Thyroid gland (tissue), 4 donors: ENCODE measurements at places on chromosomes 4 and X.

DNA sequence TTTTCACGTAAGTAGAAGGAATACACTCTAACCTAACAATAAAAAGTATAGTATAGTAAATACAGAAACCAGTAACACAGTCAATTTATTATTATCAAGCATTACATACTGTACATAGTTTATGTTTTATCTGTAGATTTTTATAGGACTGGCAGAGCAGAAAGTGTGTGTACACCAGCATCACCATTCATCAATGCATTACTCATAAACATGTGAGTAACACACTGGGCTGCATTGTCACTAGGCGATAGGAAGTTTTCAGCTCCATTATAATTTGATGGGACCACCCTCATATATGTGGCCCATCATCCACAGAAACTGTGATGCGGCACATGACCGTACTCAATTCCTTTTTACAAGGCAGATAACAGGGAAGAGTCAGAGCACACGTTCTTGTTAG is 137.8 kb upstream of the RBPJ start:
- DNase-seq: no peak

GRCh38 chr4:158025131-158025530 is 147.7 kb downstream of the GASK1B start:
- no peak for DNase-seq

GRCh38 chr4:183830438-183830985 is 74.6 kb upstream of the STOX2 start:
- DNase-seq: peak; percentile 17

DNA sequence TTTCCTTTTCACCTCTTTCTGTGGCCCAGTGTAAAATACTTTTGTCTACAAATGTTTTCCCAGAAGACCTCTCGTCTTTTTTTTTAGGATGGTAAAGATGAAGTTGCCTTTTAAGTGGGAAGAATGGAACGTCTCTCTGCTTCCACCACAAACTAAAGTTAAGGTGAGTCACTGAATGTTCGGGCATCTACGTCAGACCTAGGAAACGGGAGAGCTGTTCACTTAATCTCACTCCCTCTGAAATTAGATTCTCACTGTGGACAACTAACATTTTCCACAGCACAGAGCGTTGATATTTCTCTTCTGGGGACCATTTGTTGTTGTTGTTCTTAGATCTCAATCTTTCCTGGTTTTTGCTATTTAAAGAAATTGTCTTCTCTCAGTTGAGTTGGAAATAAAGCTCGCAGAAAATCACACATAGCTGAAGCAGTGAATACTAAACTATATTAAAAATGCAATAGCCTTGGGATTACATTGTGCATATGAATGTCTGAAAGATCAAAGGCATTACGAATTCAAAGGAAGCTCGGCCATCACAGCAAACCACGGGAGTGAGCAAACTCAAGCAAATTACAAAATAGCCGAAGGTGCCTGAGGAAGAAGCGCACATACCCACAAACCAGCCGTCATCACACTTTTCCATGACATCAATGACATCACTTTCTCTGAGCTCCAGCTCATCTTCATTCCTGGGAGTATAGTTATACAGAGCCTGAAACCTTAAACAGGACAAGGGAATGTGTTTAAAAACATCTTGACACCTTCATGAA is 53.9 kb upstream of the PDLIM3 start:
- no peak for DNase-seq

DNA sequence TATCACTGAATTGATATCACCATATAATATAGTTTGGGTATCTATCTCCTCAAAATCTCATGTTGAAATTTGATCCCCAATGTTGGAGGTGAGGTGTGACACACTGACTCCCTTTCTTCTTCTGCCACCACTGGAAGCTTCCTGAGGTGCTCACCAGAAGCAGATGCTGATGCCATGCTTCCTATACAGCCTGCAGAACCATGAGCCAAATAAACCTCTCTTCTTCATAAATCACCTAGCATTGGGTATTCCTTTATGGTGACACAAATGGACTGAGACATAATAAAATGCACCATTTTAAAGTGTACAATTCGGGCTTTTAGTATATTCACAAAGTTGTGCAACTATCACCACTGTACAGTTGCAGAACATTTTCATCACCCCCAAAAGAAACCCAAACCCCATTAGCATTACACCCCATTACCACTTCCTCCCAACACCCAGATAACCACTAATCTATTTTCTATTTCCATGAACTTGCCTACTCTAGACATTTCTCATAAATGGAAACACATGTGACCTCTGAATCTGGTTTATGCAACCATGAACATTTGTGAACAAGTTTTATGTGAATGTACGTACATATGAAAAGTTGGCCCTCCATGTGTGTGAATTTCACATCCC is 148.9 kb downstream of the OPHN1 start:
- no peak for DNase-seq

DNA sequence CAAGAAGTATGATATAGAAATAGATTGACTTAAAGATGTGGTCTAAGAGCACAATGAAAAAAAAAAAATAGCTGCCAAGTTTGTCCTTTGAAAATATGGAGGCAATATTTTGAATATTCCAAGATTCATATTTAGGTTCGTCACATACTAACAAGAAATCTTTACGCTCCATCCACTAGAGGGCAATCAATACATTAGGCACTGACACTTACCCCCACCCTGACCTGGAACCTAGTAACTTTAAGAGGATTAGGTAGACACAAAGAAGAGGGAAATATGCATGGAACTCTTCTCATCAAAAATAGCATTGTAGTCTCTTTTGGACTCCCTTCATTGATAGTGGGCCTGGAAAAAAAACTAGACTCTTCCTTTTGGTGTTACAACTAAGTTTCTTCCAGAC is 1108.1 kb downstream of the PCDH19 start:
- no peak for DNase-seq

DNA sequence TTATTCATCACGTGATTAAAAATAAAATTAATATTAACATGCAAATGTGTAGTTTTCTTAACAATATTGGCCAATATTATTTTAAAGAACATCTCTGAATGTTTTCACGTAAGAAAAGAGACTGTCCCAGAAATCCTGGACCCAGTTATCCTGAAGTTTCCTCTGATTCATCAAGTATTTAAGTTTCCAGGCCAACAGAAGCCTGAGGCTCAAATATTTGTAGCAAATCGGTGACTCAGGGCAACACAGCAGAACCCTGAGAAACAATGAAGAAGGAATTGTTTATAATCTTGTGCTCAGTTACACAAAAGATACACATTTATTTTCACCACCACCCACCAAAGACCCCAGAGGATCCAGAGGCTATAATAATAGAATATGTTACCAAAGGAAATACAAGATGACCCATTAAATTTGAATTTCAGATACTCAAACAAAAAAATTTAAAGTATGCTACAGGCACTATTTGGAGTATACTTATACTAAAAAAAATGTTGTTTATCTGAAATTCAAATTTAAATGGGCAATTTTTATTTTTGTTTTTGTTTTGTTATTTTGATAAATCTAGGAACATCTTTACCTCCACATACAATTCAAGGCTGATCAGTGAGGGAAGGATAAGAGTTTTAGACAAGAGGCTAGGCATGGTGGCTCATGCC is 33.9 kb upstream of the SLC7A11 start:
- DNase-seq: no peak

GRCh38 chrX:79412972-79413371 is 45.8 kb upstream of the ITM2A start:
- no peak for DNase-seq

DNA sequence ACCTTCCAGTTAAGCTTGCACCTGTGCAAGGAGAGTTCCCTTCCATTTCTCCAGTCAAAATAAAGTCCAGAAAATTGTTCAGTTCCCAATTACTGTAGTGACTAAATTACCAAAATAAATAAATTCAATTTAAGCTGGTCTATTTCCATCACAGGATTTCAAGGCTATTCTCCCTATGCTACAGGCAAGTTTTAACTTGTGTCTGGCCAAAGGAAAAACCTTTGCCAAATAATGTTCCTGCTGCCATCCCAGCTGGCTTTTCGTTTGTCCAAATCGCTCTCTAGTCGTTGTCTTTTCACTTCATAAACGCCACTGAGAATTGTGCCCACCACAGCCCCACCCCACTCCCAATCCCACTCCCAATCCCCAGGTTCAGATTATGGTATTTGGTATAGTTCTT is 2.4 kb downstream of the KCTD8 start:
- no peak for DNase-seq

GRCh38 chr4:101252721-101253120 is 94.6 kb downstream of the PPP3CA start:
- no peak for DNase-seq

GRCh38 chrX:99413317-99413716 is 996.8 kb downstream of the PCDH19 start:
- DNase-seq: no peak

GRCh38 chr4:96895826-96896225 is 1055.9 kb downstream of the PDHA2 start:
- no peak for DNase-seq

GRCh38 chr4:140151699-140152012 is 2.3 kb downstream of the MAML3 start:
- peak; percentile 94 for DNase-seq

- no peak for DNase-seq
Measured at GRCh38 chrX:45801554-45801953, 600.9 kb upstream of the DIPK2B start.

DNA sequence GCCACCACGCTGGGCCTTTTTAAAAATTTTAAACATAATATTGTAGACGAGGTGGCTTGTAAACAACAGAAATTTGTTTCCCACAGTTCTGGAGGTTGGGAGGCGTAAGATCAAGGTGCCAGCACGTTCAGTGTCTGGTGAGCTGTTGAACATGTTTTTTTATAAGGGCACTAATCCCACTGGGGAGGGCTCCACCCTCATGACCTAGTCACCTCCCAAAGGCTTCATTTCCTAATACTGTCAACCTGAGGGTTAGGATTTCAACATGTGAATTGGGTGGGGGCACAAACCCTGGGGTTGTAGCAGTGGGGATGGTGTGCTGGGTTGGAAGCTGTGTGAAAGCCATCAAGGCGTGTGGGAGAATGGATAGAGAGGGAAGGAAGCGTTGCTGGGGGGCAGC is 27.6 kb downstream of the TBC1D14 start:
- no peak for DNase-seq

DNA sequence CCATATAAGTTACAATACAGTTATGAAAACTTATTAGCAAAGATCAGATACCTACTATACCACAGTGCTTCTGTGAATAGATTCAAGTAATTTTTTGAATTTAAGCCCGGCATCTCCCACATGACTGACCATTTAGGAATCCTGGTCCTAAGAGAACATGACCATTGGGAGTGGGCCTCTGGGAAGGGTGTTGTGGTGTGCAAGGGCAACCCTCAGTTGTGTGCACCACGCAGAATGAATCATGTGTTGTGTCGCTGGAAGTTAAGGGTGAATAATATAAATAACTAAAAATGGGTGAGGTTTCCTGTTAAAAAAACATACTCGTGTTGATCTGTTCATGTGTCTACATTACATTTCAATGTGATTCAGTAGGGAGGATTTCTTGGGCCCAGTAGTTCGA is 15.5 kb downstream of the CPE start:
- DNase-seq: no peak

DNA sequence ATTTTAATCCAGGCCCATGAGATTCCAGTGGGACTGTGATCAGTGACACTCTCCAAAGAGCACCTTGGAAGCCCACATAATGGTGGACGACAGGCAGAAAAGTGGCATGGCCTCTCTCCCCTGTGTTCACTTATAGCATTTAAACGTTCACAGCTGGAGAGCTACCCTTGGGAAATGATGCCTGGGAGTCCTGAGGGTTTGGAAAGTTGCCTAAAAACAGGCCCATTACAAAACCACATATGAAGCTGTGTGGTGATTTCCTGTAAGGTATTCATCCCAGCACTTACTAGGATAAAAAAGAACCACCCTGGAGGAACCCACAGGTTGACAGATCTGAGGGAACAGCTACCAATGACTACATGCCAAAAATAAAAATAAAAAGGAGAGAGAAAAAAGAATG is 193.2 kb downstream of the RASL11B start:
- no peak for DNase-seq

DNA sequence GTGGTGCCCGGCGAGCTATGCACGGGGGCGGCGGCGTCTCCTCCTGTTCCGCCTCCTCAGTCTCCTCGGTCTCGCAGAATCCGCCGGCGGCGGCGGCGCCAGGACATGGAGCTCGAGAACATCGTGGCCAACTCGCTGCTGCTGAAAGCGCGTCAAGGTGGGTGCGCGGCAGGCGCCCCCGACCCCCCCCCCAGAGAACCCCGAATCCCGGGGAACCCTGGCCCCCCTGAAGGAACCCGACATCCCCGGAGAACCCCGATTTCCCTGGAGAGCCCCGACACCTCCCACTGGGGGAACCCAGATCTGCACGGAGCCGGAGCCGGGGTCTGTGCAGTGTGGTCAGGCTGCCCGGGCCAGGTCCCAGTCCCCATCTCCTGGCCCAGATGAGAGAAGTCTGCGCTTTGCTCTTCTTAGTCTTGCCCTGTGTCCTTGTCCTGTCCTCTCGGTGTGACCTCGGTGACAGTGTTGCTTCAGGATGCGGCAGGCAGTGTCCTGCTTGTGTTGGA is 648 bp downstream of the GRK4 start:
- DNase-seq: peak; percentile 21

GRCh38 chrX:148146121-148146520 is 165.0 kb downstream of the FMR1NB start:
- no peak for DNase-seq

DNA sequence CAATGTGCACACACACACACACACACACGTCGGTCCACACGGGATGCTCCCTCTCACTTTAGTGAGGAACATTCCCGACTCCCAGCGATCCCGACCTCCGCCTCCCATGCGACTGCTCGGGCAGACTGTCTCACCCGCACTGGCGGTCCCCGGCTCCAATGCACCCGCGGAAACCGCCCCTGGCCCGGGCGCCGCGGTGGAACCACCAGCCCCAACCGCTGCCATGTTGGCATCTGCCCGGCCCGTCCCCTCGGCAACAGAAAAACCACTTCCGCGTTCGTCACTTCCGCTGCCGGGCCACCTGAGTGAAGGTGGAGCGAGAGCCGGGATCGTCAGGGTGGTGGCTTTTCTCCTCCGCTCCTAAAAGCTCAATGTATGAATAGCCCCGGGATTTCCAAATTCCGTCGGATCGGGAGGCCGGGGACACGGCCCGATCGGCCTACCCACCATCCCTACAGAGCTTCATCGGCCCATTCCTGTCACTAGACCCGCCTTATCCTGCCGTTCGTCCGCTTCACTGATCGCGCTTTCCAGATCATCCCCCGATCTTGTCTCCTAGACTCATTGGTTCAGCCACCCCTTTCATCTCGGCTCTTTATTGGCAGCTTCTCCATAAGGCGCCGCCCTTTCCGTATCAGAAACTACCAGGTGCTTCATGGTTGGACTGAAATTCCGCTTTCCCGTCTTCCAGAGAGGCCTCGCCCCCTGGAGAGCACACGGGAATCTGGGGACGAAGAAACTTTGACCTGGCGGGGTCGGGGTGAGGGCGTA is at the start of gene SLC35A2:
SLC35A2 (minus strand) TSS at position 235 of the 771 bp plus-strand sequence; CDS start at position 225, 10 bp downstream.
- peak; percentile 84 for DNase-seq

- DNase-seq: no peak
Measured at GRCh38 chrX:34631479-34632220, 25.4 kb downstream of the TMEM47 start.
